ENCODE measurements at places on chromosomes 6 and 20.

DNA sequence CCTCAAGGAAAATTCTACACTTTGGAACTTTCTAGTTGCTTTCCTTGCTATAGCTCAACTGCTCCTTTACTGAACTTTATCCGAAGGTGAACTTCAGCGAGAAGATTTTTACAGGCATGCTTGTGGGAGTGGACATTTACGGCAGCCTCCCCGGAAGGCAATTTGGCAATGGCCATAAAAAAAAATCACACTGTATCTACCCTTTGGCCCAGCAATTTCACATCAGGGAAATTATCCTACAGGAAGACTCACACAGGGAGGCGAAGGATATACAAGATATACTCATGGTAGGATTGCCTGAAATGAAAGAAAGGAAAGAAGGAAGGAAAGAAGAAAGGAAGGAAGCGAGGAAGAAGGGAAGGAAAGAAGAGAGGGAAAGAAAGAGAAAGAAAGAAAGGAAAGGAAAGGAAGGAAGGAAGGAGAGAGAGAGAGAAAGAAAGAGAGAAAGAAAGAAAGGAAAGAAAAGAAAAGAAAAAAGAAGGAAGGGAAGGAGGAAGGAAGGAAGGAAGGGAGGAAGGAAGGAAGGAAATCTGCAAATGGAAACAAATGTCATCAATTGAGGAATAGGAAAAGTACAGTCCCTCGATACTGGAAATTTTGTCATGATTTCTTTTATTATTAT lies 25.7 kb downstream of the OVOL2 start:
- no peak for DNase-seq

DNA sequence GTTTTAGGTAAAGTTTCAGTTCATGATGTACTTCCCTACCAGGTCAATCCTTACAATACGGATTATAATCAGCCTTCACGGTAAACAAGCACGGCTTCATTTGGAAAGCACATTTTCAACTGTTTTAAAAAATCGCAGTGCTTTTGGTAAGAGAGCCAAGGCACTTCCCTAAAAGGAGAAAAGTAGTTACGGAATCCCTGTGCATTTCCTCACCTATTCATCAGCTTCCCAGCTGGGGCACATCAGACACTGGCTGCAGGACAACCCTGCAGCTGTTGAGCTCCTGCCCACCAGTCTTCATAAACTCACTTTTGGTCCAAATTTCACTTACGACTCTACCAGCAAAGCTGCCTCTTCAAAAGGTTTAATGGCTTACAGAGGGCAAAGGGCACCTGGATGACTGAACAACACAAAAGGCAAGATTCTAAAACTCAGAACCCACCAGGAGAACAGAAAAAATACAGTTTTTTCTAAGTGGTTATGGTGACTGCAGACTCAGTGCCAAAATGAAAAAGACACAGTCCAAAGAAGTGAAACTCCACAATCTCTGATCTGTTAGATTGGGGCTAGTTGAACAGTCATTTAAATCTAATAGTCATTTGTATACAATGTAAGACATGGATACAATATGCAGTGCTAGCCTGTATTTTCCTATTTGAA lies 7.5 kb downstream of the SNX5 start:
- no peak for DNase-seq

DNA sequence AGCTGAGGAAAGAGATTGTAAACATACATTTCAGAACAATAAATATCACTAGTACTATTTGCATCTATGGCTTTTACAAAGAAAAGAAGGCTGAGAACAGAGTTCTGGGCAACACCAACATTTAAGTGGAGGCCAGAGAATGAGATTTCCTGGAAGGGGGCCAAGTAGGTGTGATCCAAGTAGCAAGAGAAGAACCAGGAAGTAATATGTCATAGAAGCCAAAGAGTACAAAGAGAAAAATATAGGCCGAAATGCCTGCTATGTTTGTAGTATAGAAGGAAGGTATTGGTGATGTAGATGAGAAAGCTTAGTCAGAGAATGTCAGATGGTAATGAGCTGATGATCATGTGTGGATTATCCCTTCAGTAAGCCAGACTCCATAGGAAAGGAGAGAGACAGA lies 94.5 kb downstream of the PERP start:
- no peak for DNase-seq

DNA sequence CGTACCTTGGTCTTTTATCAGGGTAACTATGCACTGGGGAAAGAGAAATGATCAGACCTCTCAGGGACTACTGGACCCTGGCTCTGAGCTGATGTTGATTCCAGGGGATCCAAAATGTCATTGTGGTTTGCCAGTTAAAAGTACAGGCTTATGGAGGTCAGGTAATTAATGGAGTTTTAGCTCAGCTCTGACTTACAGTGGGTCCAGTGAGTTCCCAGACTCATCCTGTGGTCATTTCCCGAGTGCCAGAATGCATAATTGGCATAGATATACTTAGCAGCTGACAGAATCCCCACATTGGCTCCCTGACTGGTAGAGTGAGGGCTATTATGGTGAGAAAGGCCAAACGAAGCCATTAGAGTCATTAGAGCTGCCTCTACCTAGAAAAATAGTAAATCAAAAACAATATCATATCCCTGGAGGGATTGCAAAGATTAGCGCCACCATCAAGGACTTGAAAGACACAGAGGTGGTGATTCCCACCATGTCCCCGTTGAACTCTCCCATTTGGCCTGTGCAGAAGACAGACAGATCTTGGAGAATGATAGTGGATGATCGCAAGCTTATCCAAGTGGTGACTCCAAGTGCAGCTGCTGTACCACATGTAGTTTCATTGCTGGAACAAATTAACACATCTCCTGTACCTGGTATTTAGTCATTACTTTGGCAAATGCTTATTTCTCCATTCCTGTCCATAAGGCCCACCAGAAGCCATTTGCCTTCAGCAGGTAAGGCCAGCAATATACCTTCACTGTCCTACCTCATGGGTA lies 152.4 kb downstream of the THBS2 start:
- DNase-seq, result no peak

Measured in stimulated activated CD4-positive, alpha-beta T cell treated with anti-CD3 and anti-CD28 coated beads, TNF-alpha, amount 100 ng/mL, for 48 hours (primary cell).